Stimulated activated CD8-positive, alpha-beta memory T cell treated with anti-CD3 and anti-CD28 coated beads, Interleukin-7, amount 100 ng/mL, for 1 hour (primary cell): ENCODE measurements at places on chromosomes 16 and 17.

DNA sequence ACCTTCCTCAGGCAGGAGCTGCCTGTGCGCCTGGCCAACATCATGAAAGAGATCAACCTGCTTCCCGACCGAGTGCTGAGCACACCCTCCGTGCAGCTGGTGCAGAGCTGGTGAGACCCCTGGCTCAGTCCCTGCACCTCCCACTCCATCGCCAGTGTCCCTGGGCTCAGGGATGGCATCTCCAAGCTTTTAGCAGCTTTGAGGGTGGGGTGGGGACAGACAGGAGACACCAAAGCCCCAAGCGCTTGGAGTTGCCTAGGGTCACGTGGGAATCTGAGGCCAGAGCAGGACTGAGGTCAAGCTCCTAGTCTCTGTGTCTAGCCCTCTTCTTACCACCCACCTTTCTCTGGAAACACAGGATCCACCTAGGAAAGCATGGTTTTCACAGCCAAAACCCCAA lies 2.3 kb downstream of the PDK2 start:
- no peak for DNase-seq

DNA sequence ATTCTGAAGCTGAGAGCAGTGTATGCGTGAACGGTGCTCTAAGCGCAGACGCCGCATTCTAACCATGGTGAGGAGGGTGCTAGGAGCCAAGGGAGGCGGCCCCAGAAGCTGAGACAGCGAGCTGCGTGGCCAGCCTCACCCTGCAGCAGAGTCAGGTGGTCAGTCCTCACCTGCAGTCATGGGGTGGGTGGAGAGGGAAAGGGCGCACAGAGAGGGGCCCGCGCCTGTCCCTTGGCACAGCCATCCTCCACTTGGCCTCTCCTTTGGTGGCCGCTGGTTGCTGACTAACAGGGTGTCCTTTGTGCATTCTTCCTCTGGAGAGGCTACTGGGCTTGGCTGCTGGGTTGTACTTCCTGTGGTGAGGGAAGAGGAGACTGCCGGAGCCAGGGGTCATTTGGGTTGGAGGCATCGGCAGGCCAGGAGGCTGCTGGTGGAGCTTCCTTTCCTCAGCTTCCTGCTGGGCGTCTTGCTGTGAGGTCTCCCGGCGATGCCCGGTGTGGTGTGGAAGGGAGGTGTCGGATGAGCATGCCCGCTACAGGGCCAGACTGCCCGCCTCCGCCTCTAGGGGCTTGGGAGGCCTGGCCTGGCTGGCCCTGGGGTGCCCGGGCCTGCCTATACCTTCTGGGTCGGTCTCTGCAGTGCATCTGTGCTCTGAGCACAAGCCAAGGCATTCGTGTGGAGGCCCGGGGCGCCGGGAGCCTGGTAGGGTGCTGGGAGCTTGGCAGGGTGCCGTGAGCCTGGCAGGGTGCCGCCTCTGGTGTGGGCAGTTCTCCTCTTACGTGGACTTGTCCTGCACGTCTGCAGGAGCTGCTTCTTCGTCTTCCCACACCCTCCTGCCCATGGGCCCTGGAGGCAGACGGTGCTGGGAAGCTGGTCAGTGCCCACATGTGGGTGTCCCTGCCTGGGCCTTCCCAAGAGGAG lies 17.4 kb downstream of the RNF213 start:
- DNase-seq: no peak

DNA sequence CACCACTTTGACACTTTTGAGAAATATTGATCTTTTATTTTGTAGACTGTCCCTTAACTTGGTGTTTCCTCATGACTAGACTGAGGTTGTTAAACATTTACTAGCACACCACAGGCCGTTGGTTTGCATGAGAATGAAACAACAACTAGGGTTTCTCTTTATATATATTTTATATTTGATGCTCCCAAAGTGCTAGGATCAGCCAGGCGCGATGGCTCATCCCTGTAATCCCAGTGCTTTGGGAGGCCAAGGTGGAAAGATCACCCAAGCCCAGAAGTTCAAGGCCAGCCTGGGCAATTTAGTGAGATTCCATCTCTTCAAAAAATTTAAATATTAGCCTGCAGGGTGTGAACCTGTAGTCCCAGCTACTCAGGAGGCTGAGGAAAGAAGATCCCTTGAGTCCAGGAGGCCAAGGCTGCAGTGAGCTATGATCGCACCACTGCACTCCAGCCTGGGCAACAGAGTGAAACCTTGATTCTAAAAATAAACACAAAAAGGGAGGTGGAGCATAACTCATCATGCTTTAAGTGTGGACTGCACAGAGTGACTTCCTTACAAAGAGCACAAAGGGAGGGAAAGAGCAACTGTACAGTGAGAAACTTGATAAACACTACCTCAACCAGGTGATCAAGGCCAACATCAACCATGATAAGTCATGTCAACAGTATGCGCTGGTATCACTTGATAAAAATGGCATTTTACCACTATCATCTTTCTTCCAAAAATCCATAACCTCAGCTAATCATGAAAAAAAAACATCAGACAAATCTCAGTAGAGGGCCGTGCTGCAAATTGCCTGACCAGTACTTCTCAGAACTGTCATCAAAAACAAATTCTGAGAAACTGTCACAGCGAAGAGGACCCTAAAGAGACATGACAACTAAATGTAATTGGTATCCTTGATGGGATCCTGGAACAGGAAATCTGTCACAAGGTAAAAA lies 72.8 kb upstream of the ATF7IP2 start:
- no peak for DNase-seq

DNA sequence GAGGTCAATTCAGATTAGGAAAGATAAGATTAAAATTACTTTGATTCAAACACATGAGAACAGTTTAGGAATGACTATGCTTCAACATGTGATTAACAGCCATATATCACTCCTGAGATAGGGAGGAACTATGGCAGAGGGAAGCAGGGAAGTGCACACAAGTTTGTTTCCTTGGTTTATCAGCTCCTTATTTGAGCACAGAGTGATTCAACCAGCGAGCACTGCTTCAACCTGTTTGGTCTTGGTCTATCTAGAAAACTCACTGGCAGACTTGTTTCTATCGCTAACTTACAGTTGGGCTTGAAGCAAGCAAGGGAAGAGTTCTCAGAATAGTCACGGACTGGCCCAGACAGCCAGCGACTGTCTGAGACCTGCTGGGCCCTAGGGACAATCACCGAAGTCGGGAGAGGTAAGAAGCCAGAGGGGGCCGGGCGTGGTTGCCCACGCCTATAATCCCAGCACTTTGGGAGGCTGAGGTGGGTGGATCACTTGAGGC lies 23.5 kb downstream of the TUBG1 start:
- DNase-seq: no peak

- no peak for DNase-seq
These were observed 73.4 kb upstream of the GSE1 start for GRCh38 chr16:85539629-85540291.

DNA sequence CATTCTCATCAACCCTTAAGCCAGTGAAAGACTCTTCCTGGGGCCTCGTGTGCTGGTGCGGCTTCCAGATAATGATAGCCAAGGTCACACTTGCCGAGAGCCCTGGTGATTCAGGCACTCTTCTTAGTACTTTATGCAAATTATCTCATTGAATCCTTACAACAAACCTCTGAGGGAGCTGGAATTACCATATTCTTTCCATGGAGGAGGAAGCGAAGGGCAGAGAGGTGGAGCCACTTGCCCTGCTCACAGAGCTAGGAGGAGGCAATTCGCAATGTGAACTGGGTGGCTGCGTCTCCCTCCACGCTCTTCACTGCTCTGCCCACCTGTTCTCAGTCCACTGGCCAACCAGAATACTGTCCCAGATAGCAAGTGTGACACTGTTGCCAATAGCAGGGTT lies 409.7 kb downstream of the SNX29 start:
- DNase-seq: no peak

DNA sequence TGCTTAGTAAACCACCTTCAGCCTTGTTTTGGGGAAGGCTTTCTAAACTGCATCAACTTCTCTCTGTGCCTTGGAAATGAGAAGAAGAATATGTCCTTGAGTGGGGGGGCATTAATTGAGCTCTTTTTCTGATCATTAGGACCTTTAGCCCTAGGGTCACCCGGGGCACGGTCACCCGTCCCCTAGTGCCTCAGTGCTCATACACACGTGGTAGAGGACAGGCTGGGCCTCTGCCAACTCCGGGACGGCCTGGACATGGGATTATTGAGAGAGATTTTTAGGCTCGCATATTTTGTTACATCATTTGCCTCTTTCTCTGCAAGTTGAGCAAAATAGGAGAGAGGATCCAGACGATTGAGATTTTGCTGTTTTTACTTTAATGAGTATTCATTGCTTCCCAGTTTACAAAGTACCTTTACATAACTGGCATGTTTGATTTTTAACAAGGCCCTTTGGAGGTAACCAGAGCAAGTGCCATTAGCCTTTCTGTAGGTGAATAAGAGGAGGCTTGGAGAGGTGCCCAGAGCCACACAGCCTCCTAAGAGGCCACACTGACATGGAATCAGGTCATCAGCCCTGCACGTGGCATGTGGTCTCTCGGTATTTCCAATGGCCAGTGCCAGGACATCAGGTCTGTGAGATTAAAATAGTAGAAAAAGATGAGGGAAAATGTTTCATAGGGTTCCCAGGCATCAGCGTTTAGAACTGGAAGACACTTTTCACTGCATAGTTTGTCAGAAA lies 11.1 kb downstream of the PMM2 start:
- no peak for DNase-seq

DNA sequence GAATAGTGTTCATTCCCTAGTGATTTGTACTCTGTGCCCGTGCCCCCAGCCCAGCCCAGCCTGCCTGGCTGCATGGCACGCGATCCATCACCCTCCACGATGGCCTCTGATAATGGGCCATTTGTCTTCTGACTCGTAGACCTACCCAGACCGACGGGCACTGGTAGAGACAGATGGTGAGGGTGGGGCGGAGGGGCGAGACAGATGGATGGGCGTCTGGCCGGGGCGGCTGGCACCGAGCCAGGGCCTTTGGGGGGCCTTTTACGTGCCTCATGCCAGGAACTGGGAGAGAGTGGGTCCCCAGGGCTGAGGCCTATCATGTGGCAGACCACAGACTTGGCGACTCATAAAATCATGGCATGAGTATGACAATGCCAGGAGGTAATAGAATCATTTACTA lies 25.4 kb downstream of the CRHR1 start:
- DNase-seq: no peak

GRCh38 chr16:19520861-19521331 lies 1.0 kb downstream of the GDE1 start:
- DNase-seq: no peak

- no peak for DNase-seq
These were observed 70.7 kb downstream of the CLEC16A start for GRCh38 chr16:11015076-11015475.

GRCh38 chr16:56145369-56145768 lies 45.9 kb upstream of the GNAO1 start:
- DNase-seq: no peak

- DNase-seq: no peak
These were observed 554.7 kb downstream of the RBFOX1 start for GRCh38 chr16:7887316-7887715.

DNA sequence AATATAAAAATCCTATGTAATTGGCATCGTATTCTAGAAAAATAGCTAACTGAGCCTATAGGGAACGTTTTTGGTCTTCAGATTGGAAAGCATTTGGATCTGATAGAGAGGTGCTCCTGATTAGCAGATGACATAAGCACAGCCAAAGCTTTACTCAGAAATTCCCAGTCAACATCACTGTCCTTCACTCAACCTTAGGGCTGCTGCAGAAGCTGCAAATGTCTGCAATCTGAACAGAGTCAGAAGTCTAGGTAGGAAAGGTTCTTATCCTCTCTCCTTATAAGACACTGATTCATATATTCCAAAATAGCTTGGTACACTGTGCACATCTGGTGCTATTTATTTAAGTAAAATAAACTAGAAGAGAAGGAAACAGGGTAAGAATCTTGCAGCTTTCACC lies 19.2 kb downstream of the STRADA start:
- DNase-seq: no peak

DNA sequence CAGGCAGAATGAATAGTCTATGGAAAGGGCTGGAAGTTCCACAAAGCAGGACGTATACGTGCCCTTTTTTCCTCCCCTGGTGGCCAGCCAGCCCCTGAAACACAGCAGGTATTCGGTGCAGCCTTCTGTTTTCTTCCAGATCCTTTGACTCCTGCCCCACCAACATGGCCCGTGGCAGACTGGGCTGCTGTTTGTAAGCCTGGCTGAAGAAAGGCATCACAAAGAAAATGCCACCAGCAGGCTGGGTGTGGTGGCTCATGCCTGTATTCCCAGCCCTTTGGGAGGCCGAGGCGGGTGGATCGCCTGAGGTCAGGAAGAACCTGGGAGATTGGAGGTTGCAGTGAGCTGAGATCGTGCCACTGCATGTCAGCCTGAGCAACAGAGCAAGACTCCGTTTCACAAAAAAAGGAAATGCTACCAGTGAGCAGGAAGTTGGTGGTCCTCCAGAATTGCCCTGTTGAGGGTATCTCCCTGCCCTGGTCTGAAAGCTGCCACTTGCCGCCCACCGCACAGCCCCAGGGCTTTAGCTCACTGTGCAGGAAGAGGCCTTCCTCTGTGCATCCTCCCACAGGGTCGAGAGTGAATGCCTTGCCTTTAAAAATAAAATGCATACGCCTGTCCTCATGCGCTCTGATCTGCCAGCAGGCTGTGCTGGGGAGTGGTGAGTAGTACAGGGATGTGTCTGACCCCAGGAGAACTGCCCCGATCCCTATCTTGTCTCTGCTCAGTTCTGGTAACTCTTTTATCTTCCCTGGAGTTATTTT lies 587.7 kb downstream of the MAF start:
- no peak for DNase-seq

DNA sequence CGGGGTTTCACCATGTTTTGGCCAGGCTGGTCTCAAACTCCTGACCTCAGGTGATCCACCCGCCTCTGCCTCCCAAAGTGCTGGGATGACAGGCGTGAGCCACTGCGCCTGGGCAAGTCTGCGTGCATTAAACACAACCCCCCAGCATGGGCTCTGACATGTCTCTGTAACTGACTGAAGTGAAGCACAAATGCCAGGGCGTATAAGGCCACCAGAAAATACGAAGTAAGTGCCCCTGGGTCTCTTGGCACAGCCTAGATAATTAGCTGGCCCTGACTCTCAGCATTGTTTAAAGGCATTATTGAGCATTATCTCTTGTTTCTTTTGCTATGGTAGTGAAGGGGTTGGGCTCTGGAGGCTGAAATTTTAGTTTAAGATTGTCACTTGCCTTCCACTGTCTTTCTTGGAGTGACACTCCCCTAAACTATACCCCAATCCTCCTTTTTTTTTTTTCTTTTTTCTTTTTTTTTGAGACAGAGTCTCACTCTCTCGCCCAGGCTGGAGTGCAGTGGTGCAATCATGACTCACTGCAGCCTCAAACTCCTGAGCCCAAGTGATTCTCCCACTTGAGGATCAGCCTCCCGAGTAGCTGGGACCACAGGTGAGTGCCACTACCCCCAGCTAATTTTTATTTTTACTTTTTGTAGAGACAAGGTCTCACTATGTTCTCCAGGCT lies 8.2 kb upstream of the SEC14L1 start:
- no peak for DNase-seq
